ENCODE measurements at places on chromosomes 2 and 18.

DNA sequence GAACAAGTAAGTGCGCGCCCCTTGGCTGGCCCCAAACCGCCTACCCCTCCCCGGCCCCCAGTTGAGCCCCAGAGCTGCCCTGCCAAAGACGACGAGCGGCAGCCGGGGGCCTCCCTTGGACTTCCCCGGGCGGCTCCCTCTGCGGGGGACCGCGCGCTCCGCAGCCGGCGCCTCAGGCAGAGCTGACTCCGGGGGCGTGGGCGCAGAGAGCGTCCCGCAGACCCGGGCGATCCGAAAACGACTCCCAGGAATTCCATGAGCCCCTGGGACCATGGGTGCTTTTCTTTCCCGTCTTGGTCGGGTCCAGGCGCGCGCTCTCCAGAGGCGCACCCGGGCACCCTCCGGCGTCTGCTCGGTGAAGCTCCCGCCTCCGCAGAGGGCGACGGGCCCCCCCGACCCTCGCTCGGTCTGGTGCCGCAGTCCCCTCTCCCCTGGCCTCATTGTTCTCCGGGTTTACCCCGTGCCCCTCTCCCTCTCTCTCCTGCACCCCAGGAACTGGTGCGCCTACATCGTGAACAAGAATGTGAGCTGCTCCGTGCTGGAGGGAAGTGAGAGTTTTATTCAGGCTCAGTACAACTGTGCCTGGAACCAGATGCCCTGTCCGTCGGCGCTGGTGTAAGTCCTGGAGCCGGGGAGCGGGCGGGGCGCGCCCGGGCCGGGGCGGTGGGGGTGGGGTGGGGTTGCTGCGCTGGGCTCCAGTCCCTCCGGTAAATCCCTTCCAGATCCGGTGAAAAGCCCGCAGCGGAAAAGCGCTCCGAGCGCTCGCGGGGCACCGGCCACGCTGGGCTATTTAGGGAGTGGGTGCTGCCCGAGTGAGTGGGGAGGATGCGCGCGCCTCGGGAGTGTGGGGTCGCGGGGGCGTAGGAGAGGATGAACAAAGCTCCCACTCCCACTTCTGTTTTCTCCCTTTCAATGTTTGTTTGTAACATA, 776 bp downstream of the EMILIN2 start:
- peak; percentile 13 for DNase-seq

DNA sequence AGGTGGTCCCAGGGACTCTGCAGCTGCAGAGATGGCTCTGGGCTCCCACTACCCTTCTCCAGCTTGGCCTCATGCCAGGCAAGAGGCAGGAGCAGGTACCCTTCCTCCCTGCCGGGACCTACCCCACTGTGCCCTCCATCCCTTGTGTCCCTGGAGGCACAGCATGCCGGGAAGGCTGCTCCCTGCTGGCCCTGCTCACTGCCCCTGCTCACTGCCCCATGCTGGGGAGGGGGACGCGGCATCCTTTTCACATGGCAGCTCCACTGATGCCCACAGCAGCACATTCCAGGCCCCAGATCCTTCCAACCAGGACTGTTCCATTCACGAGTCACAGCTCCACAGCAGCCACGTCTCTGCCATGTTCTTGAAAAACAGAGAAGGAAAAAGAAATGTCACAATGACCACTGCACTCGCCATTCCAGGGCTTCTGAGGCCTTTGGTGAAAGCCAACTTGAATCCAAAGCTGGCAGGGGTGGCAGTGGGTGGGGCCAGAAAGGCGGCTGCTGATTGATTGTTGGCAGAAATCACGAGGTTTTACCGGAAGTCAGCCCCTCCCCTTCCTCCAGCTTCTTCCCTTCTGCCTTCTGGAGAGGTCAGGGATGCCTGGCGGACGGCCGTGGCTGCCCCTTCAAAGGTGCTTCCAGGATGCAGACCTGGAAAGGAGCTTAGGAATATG, 268.0 kb downstream of the CYP26B1 start:
- DNase-seq, result no peak

- peak; percentile 70 for DNase-seq
These were observed 7.5 kb upstream of the BCL11A start for GRCh38 chr2:60560734-60561644.

GRCh38 chr2:235659767-235660322, 166.0 kb downstream of the AGAP1 start:
- peak; percentile 84 for DNase-seq

DNA sequence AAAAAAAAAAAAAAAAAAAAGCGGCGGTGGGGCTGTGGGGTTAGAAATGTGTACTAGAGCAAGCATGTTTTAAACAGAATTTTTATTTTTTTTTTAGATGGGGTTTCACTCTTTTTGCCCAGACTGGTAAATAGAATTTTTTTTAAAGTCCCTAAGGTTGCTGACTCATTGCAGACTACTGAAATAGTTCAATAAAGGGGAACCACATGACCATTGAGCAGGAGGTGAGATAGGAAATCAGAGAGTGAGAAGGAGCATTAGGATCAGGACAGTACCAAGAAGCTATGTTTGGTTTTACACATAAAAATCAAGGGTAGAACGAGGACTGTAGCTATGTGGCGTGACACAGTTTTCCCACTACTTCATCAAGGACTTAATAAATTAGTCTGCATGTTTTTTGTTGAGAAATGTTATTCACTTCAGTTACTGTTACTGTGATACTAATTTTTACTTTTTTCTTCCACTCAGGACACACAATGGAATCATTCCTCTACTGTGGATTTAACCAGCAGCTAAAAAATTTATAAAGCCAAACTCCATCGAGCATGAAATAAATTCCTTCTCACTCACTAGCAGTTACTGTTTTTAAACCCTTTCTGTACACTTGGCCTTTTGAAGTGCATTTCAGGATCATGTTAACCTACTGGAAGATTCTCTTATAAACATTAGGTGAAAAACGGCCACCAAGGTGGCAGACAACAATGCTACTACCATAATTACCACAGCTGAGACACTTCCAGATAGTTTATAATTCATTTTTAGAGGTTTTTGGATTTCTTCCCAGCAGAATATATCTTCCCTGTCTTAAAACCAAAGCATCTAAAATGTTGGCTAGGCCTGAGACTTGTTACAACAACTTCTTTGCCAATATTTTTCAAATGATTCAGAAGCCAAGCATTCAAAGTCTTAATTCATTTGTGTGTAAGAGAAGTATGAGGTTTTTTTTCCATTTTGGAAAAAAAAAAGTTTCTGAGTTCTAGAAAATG, 33.2 kb downstream of the LAMA1 start:
- DNase-seq, result no peak

DNA sequence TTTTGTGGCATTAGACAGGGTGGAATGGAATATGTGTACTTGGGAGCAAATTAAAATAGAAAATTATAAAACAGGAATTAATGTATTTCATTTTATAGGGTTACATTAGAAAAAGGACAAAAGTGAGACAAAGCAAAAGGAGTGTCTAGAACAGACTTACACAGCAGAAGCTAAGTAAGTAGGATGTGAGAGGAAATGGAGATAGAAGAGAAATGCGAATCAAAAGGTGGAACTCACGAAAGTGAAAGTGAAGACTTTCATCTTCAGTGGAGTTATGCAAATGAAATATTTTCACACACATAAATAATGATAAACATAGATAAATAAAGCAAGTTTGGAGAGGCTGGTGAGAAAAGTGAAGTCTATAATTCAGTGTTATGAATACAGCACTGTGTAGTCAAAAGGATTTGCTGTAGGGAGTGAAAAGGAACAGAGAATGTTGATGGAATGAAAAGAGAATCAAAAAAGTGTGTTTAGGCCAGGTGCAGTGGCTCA, 94.8 kb downstream of the DLGAP1 start:
- no peak for DNase-seq

DNA sequence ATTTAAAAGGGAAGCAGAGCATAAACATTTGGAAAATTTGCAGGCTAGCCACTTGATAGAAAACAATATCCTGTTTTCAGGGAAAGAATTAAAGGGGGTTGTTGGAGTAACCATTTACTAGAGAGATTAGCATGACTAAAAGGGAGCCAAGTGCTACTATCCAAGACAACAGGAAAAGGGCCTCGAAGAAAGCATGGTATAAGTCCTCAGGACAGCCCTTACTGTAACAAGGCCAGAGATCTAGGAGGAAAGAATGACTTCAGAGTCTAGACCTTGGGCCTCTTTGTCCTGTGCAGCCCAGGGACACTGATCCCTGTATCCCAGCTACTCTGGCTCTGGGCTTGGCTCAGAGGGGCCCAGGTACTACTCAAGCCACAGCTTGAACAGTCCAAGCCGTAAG, 16.6 kb downstream of the TPO start:
- no peak for DNase-seq

DNA sequence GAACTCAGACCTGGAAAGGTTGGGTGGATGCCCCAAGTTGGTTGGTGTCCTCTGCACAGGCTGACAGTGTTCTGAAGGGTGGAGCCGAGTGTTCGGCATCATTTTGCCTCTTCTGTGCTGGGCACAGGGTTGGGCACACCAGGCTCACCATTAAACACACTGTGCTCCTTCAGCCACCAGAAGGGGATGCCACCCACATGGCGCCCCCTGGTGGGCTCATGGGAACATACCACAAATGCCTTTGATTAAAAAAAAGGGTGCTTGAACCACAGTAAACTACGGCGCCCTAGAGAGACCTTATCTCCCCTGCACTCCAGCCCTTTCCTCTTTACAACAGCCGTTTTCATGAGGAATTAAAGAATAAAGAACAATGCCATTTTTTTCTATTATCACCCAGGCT, 89.4 kb downstream of the CELF4 start:
- peak; percentile 35 for DNase-seq

DNA sequence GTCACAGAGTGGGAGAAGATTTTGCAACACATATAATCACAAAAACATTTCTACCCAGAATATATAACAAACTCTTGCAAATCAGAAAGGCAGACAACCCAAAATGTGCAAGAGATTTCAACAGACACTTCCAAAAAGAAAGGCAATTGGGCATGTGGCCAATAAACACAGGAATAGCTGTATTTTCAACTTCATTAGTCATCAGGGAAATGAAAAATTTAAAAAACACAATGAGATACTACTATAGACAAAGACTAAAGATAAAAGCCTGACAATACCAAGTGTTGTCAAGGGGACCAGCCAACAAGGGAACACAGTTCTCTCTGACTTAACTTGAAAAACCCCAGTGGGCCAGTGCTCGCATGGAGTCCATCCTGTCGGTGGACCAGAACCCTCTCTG, 40.5 kb downstream of the MTHFD2 start:
- DNase-seq, result no peak

GRCh38 chr18:59959606-59960005, 59.8 kb downstream of the PMAIP1 start:
- DNase-seq, result no peak

DNA sequence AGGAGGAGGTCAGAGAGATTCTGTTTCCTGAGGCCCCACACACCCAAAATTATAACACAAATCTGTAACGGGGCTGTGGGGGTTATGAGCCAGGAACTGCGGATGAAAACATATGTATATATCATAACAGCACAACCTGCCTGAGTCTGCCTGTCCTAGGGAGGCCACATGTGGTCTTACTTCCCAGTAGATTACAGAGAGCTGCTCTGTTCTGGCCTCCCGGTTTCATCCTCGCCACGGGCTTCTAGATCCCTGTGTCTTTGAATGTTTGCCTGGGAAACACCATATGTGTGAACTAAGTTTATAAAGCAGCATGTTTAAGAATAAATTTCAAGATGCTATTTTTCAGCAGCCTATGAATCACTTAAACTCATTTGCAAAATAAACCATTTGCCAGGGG, 124.0 kb downstream of the TMEM200C start:
- no peak for DNase-seq

Measured in SJCRH30 (cell line).